ENCODE measurements at places on chromosomes 1 and 21.

DNA sequence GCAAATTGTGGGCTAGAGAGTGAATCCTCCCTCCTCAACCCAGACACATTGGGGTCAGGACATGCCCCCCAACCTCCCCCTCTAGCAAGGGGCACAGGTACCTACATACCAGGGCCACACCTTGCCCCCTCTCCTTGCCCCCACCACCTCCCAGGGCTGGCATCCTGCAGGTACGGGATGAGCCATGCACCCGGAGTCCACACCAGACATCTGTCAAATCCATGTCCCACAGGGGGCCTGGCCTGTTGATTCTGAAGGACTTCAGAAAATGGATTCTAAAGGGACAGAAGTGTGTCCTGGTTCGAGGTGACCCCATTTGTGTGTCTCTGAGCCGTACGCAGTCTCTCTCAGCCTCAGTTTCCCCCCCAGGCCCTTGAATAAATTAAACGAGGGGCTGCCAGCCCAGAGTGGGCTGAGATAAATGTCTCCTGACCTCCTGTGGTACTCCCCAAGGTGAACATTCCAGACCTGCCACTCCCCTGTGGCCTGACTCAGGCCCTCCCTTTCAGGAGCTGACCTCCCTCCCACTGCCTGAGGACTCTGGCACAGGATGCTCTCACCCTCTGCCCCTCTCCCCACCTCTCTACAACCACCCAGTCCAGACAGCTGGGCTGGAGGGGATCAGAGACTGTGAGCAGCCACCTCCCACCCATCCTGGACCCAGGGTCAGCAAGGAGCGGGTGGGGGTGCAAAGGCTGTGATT is 94.5 kb downstream of the EPHB2 start:
- no peak for DNase-seq

GRCh38 chr1:109392037-109392787 is 5.5 kb downstream of the SORT1 start:
- no peak for DNase-seq

DNA sequence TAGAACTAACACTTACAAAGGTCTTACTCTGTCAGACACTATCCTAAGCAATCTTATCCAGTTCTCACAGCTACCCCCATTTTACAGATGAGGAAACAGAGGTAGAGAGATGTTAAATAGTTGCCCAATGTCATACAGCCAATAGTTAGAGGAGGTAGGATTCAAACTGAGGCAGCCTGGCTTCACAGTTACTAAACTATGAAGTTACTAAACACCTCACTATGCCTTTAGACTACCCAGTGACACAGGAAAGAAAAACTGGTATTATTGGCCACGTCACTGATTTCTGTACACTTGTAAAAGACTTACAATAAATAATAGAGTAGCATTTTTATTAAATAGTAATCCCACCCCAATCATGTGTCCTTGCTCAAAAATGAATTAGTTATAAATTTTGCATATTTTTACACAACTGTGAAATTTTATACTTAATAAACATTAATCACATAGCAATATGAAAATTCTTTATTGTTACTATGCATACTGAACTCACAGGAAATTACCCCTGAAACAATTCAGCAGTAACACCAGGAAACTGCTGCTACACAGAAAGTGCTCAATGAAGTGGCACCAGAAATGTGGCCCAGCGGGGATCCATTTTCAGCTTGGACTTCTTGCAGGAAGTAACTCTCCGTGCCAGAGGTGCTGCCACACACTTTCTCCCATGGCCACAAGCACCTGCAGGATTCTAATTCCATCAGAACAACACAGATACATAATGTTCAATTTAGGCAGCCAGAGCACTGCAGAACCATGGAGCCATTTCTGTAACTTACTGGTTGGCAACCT is 69.4 kb downstream of the VAV3 start:
- no peak for DNase-seq

DNA sequence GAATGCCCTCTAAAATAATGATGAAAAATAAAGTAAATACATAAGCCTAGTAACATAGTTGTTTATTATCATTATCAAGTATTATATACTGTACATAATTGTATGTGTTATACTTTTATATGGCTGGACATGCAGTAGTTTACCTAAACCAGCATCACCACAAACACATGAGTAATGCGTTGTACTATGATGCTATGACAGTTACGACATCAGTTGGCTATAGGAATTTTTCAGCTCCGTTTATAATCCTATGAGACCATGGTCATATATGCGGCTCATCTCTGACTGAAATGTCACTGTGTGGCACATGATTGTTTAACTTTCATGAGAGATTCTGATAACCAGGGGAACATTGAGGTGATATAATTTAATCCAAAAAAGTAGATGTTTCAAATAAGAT is 352.1 kb downstream of the ST6GALNAC3 start:
- no peak for DNase-seq

DNA sequence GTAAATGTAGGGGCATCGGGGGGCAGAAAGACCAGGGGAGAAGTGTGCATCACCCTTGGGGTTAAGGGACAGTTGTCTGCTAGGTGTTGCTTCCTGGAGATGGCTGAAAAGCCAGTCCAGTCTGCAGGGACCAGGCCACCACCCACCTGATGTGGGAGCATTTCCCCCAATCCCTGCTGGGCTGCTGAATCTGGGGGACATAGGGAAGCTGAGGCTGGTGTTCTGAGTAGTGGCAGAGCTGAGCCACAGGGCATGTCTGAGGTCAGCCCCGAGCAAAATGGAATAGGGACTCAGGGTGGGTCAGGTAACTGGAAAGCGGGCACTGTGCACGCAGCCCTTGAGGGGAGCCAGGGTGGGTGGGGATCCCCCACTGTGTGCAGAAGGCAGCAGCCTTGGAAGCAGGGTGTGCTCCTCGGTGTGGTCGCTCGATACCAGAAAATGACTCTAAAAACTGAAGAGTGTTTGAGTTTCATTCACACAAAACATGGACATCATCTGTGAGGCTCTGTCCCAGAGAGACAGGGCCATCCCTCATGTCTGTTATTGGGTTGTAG is 2.4 kb upstream of the CCNL2 start:
- no peak for DNase-seq

- DNase-seq: no peak
These were observed 51.0 kb downstream of the CASQ2 start for GRCh38 chr1:115717541-115717940.

DNA sequence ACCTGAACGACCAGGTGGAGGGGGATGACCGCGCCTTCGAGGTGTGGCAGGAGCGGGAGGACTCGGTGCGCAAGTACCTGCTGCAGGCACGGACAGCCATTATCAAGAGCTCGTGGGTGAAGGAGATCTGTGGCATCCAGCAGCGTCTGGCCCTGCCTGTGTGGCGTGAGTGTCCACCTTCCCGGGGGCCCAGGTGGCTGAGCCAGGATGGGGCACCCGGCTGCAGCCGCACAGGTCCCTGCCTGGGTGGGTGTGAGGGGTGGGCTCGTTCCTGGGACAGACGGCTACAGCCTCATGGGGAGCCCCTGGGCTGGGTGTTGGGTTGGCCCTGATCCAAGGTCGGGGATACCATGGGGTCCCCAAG is 65.2 kb downstream of the TRIM11 start:
- DNase-seq: peak; percentile 8

DNA sequence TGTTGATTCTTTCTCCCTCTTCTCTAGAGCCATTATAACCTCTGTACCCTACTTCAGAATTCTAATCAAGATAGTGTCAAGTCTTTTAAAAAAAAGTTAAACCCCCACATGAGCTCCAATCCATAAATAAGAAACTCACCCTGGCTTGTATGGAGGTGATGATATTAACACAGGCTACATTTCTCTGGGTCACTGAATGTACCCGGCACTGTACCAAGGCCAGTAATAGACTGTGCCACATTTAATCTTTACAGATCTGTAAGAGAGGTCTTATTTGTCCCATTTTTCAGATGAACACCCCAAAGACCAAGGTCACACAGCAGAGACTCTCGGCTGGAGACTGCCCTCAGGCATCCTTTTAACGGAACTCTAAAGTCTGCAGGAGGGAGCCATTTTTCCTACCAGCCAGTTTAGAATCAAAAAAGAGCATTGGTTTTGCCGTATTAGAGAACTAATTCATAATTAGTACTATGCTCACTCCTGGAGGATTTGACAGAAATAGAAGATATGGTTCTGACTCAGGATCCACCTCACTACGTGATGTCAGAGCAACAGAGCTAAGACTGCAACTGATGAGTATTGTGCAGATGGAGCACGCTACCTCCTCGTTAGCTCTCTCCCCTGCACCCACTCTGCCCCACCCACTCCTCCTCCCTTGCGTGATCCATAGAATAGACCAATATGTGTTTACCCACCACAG is 217.2 kb upstream of the HOOK1 start:
- DNase-seq: no peak

- no peak for DNase-seq
These were observed 25.1 kb upstream of the BRDT start for GRCh38 chr1:91924146-91924545.

GRCh38 chr1:197606168-197606845 is 169.0 kb downstream of the DENND1B start:
- DNase-seq: no peak

DNA sequence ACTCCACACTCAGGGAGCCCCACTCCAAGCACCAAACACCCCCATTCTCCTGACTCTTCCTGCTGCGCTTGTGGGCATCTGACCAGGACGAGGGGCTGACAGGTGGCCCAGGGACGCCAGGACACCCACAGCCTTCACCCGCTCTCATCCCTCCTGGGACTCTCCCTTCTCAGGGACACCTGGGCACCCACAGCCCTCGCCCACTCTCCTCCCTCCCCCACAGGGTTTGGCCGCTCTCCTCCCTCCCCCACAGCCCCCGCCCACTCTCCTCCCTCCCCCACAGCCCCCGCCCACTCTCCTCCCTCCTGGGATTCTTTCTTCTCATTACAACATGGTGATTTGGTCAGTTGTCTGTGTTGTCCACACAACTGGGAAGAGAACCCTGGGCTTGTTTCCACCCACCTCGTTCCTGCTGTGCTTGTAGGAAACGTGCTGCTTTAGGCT is 43.4 kb downstream of the PRDM15 start:
- no peak for DNase-seq

DNA sequence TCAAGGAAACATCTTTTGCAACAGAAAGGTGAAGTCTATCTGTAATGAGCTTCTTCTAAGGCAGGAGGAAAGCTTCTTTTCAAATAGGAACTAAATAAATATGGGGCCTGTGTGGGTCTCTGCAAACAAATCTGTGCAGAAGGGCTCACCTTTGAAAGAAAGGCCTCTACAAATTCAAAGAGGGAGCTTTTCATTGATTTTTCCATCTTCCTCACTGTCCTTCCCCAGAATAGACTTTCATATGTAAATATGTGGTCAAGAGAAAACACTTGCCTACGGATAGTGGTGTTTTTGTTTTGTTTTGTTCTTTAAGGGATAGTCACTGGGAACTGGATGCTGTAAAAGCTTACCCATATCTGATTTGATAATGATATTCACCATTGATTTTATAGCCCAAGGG is 223.4 kb downstream of the DSCAM start:
- no peak for DNase-seq

DNA sequence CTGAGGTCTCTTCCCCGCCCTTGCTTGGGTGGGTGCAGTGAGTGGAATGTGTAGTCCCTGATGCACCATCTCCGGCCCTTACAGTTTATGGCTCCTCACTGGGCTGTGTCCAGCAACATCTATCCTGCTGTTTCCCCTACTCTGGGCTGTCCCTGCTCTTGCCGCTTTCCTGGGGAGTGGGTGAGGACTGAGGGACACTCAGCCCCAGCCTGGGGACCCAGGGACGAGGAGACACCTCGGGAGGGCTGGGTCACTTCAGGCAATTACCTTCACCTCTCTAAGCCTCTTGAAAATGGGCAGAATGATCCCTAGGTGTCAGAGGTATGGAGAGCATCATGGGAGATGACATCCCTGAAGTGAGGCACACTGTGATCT is 13.6 kb upstream of the LRP8 start:
- no peak for DNase-seq

GRCh38 chr1:235608278-235608677 is 41.3 kb downstream of the GNG4 start:
- DNase-seq: no peak
